Melanocyte of skin (primary cell): ENCODE measurements at places on chromosomes 16 and 17. TPM values are rescaled to one million over a fixed set of nuclear protein-coding genes. Genes with fewer than 3 reads are reported as not detected.

TK2 gene
- total RNA-seq = 27.3 and 32.1 TPM in 2 replicates

DNAH17 gene
- total RNA-seq = under 0.01 TPM in 2 replicates

CNTD1 gene
- 0.36 TPM in 1 of 2 replicates, not detected in the other for total RNA-seq

KRT25 gene
- not detected in 2 replicates for total RNA-seq

WFIKKN2 gene
- total RNA-seq = not detected in 2 replicates

TMEM238L gene
- total RNA-seq = not detected in 2 replicates

CNTNAP4 gene
- not detected in 2 replicates for total RNA-seq

PPY gene
- not detected in 2 replicates for total RNA-seq

FBXL16 gene
- not detected in 2 replicates for total RNA-seq

ZNF830 gene
- total RNA-seq = 10.0 and 10.8 TPM in 2 replicates

CNGB1 gene
- total RNA-seq = not detected in 2 replicates

SCGB1C2 gene
- not detected in 2 replicates for total RNA-seq

CA4 gene
- not detected in 2 replicates for total RNA-seq

MFSD6L gene
- not detected in 2 replicates for total RNA-seq

TP53TG3 gene
- total RNA-seq = 0.62 TPM in 1 of 2 replicates, not detected in the other

KRT222 gene
- total RNA-seq = 0.77 TPM in 1 of 2 replicates, not detected in the other

CBX8 gene
- 4.5 and 6.5 TPM in 2 replicates for total RNA-seq

CD300E gene
- not detected in 2 replicates for total RNA-seq

CHRNB1 gene
- total RNA-seq = 4.3 and 5.7 TPM in 2 replicates

KCNH4 gene
- not detected in 2 replicates for total RNA-seq

SLC16A3 gene
- total RNA-seq = 38.1 and 45.6 TPM in 2 replicates

MTHFSD gene
- 16.5 and 17.8 TPM in 2 replicates for total RNA-seq

SULT1A2 gene
- total RNA-seq = not detected in 2 replicates

TUBG2 gene
- 11.3 and 11.9 TPM in 2 replicates for total RNA-seq

SULT1A1 gene
- total RNA-seq = under 0.01 TPM in 1 of 2 replicates, not detected in the other

CMTM3 gene
- total RNA-seq = 17.0 and 22.5 TPM in 2 replicates

PLSCR3 gene
- total RNA-seq = 9.9 and 12.0 TPM in 2 replicates

OR3A3 gene
- not detected in 2 replicates for total RNA-seq

MAP2K4 gene
- total RNA-seq = 26.5 and 32.7 TPM in 2 replicates

FAM171A2 gene
- total RNA-seq = 2.1 and 2.9 TPM in 2 replicates

RNF40 gene
- 73.9 and 76.5 TPM in 2 replicates for total RNA-seq

ITGA2B gene
- 0.33 and 0.46 TPM in 2 replicates for total RNA-seq

ITGB3 gene
- total RNA-seq = 17.2 and 33.4 TPM in 2 replicates
